ENCODE measurements at places on chromosomes 6 and 20.

GRCh38 chr6:157410045-157410444 lies 29.1 kb downstream of the ZDHHC14 start:
- no peak for DNase-seq

DNA sequence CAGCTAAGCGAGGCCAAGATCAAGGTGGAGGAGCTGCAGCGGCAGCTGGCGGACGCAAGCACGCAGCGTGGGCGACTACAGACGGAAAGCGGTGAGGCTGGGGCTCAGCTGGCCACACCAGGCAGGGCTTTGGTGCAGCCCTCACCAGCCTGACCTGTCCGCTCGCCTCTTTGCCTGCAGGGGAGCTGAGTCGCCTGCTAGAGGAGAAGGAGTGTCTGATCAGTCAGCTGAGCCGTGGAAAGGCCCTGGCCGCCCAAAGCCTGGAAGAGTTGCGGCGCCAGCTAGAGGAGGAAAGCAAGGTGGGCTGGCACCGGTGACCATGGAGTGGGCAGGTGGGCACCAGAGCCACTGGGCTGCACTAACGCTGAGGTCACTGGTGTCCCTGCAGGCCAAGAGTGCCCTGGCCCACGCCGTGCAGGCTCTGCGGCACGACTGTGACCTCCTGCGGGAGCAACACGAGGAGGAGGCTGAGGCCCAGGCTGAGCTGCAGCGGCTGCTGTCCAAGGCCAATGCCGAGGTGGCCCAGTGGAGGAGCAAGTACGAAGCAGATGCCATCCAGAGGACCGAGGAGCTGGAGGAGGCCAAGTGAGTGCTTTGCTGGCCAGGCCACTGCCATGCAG lies 42.8 kb downstream of the MYH7B start:
- no peak for DNase-seq

DNA sequence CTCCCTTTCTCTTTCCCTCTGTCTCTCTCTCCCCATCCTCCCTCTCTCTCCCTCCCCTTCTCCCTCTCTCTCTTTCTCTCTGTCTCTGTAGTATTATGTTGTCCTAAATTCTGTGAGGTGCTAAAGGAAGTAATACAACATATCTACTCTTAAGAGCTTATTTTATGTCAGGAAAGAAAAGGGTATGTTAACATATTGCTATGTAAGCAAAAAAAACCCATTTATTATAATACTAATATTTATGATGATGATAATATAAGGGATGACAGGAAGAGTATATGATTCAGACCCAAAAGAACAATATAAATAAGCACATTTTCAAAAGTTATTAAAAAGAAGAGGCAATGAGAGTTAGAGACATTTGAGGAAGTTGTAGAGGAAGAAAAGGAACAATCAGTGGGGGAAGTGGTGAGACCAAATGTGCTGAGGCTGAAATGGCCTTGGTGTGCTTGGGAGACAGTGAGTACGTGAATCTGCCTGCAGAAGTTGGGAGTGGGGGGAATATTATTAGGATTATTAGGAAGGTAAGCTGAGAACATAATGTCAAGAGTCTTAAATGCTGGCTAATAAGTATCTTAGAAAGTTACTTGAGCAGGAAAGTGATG lies 303.6 kb upstream of the FERMT1 start:
- no peak for DNase-seq

GRCh38 chr6:141107591-141108160 lies 1025.0 kb upstream of the GJE1 start:
- no peak for DNase-seq

DNA sequence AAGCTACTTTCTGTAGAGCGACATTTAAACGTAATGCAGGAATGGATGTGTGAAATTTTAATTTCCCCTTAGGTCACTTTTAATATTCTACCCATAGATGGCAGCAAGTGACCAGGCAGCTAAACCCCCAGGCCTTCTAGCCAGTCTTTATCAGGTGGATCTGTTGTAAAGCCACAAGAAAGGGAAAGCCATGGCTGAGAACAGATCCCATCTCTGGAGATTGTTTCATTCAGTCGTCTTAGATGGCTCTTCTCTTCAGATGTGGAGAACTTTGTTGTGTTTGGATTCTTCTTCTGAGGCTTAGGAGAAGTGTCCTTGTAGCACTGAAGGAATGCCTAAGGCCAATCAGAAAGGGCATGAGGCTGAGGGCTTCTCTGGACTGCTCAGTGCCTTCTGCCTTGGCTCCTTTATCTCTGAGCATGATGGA lies 15.8 kb upstream of the RNF182 start:
- peak; percentile 41 for DNase-seq

DNA sequence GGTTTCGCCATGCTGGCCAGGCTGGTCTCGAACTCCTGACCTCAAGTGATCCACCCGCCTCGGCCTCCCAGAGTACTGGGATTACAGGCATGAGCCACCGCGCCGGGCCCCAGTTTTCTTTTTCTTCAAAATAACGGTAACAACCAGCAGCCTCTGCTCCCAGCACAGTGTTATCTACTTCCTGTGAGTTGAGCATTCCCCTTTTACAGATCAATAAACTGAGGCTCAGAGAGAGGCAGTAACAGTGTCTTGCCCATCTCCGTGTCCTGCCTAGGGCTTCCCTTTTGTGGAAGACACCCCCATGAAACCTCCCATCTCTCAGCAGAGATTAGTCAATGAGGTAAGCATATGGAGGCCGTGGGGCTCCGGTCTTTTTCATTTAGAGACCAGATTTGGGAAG lies 29.6 kb downstream of the BPIFB1 start:
- DNase-seq, result no peak

DNA sequence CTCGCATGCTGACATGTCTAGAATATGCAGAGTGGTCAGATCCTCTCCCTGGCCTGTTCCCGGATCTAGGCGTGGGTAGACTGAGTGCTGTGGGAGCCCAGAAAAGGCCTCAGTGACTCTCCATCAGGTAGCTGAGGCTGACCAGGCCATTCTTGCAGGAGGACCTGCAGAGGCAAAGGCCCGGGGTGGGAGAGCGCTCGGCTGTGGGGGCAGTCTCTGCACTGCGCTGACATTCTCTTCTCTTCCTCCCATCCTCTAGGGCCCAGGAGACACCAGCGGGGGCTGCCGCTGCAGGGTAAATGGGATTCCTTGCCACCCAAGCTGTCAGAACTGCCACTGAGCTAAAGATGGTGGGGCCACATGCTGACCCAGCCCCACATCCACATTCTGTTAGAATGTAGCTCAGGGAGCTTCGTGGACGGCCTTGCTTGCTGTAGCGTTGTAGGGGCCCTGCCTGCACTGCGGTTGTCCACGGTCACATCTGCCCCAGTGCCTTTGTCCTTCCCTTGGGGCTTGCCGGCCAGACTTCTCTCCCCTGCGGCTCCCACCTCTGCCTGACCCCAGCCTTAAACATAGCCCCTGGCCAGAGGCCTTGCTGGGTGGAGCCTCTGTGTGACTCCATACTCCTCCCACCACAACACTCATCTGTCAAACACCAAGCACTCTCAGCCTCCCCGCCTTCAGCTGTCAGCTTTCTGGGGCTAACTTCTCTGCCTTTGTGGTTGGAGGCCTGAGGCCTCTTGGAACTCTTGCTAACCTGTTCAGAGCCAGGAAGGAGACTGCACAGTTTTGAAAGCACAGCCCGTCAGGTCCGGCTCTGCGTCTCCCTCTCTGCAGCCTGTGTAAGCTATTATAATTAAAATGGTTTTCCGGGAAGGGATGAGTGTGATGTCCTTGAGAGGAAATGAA lies 22.2 kb downstream of the RBCK1 start:
- DNase-seq, result no peak

DNA sequence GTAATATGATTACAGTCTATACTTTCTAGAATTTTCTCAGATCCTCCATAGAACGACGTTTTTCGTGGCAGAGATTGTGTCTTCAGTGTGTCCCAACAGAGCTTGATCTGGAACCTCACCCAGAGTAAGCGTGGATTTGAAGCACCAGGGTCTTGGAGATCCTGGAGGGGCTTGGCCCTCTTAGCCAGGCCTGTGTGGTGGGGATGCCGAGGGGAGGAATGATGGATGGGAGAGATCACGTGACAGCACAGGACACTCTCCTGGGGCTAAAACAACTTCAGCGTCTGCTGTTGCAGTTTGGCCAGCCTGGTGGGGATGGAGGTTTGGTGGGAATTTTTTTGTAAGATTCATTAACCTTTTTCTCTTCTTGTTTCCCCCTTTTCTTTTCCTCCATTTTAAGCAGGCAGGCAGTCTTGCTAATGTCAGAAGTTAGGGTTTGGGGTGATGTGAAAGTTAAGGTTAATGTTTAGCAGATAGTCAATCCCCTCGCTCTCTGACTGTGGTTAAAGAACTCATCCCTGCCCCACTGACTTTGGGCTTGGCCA lies 100.7 kb upstream of the SULF2 start:
- DNase-seq, result no peak

DNA sequence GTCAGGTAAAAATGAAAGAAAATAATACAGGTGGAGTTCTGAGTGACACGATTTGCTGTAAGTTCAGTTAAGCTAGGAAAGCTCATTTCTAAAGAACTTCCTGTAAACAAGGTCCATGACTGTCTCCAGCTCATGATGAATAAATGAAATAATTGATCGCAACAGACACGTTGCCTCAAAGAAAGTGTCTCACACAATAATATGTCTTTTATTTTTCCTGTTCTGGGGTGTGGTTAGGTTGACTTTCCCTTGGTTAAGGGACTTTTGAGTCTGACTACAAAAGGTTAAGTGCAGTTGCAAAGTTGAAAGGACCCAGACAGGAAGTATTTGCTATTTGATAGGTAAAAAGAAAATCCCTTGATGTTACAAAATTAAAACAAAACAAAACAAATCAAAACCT lies 304.2 kb upstream of the PRDM1 start:
- DNase-seq, result no peak

- no peak for DNase-seq
These were observed 36.6 kb upstream of the SCAF8 start for GRCh38 chr6:154696661-154697060.

DNA sequence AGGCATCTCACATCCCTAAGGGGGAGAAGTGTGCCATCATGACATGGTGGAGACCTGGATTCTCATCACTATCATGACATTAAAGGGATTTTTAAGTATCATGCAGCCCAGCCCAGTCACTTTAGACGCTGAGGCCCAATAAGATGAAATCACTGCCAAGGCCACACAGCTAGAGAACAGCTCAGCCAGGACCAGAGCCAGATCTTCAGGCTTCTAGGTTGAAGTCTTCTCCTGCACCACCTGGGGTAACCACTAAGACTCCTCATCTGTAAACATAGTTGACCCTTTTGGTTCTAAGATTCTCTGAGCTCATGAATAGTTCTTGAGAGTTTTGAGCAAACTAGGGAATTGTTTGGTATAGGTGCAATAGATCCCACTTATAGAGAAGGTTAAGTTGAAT lies 125.1 kb downstream of the TCP11 start:
- DNase-seq, result no peak

DNA sequence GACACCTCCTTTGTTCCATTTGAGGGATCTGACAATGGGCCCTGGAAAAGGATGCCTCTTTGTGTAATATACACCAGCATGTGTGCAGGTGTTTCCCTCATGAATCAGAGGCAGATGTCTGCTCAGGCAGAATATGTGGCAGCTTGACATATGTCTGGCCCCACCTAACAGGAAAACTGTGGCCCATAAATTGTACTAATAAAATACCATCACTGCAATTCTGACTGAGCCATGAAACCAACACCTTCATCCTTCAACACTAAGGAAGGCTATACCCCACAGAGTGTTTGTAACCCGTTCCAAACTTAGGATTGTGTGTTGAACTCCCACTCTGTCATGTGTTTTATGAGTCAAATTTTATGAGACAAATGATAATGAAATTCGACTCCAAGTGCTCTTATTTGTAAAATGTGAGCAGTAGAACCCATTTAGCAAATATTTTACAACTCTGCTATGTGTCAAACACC lies 22.7 kb downstream of the LAMA4 start:
- DNase-seq, result no peak

DNA sequence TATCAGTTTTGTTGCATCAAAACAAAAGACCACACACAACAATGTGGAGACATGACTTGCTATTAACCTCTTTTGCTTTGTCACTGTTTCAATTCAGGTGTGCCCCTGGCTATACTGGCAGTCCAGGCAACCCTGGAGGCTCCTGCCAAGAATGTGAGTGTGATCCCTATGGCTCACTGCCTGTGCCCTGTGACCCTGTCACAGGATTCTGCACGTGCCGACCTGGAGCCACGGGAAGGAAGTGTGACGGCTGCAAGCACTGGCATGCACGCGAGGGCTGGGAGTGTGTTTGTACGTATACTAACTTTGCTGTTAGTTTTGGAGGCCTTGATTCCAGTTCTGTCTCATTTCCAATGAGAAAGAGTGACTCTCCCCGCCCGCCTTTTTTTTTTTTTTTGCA lies 356.9 kb downstream of the ARHGAP18 start:
- peak; percentile 5 for DNase-seq

GRCh38 chr20:24118034-24118433 lies 129.5 kb upstream of the GGTLC1 start:
- DNase-seq, result no peak

DNA sequence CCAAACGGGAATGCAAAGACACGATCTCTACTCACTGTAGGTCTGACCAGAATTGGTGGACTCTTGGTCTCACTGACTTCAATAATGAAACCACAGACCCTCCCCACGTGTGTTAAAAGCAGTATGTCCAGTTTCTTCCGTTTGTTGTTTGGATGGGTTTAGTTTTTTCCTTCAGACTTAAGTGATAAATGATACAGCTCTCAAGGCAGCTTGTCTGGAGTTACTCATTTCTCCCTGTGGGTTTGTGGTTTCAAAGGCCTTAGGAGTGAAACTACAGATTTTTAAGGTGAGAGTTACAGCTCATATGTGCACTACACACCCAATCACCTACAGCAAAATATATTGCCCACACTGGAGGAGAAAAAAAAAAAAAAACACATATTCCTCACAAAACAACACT lies 86.7 kb upstream of the STMND1 start:
- DNase-seq, result no peak

DNA sequence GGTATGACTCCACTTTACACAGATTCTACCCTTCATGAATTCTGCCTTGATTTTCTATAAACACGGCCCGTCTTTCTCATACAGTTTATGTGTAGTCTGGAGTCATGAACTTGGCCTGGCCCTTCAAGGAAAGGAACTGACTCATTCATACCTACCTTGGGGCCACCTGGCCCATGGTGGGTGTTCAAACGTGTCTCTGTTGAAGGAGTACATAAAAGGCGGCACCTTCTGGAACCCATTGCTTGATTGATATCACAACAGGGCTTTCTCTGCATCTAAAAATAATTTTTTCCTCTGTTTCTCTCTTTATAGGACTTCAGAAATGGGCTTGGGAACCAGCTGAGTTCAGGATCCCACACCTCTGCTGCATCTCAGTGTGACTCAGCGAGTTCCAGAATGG lies 363.0 kb upstream of the SOX4 start:
- DNase-seq, result no peak

DNA sequence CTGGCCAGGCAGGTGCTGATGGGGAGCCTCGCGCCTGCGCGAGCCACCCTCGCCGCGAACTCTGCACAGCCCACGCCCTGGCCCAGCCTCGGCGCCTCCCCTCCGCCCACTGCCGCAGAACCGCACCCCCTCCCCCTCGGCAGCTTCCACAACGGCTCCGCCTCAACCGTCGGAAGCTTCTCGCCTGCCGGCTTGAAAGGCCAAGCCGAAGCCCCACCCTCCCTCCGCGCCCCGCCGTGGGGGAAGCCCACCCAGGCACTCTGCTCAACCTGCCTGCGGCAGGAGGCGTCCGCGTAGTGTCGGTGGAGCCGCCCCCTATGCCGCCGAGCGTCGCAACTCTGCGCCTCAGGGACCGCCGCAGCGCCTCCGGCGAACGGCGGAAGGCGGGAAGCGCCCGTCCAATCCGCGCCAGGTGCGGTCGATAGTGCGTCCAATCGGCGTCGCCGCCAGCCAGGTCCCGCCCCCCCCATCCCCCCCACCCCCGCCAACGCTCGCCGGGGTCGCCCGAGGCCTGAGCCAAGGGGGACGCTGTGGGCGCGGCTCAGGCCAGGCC lies at the start of gene SYCP2:
Gene SYCP2 (minus strand): TSS at position 342 of the 553 bp plus-strand sequence. CDS start 11,224 bp downstream, outside the sequence.
- no peak for DNase-seq

- DNase-seq, result no peak
These were observed 14.9 kb downstream of the CUL7 start for GRCh38 chr6:43038727-43039126.
